GM13976 (cell line): ENCODE measurements at places on chromosomes 6 and 20.

GRCh38 chr20:58008413-58008812 lies 220.0 kb downstream of the ANKRD60 start:
- no peak for DNase-seq

DNA sequence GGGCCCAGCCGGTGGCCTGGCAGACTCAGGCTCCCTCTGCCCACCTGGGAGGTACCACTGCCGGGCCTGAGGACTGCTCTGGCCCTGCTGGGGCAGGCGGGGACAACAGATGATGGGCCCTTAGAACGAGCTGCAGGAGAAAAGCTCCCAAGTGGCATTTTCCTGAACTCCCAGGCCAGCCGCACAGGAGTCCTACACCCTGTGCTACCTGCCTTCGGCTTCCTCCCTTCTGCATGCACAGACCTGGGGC lies 41.3 kb downstream of the DSTN start:
- DNase-seq, result no peak

- DNase-seq, result peak; percentile 16
These were observed 103.0 kb downstream of the DLL1 start for GRCh38 chr6:170187669-170188566.

DNA sequence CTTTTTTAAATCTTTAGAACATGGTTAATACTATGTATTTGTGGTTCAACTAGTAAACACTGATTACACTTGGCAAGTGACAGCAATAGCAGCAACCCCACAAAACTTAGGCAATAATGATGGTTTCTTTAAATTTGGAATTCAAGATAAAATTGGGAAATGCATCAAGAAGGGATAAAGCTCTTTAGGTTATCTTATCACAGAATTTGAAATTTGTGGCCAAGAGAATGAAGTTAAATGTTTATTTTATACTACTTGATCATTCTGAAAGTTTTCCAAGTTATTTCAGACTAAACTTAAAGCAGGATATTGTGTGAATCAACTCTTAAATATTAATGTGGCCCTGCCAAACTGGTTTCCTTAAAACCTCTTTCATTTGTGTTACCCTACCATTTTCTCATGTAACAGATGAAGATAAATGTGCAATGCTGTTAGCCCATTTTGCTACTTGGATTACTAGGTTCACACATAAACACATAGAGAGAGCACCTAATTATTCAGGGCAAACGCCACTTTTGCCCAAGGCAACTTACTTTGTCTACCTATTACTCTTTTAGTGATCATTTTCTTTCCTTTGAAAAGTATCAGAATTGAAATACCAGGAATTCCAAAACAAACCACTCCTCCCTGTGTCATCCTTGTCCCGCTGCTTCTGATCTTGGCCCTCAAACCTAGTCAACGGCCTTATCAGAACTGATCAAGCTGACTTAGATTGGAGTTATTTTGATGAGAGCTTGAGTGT lies 186.7 kb upstream of the TENT5A start:
- DNase-seq, result no peak

GRCh38 chr6:44725070-44725469 lies 337.6 kb downstream of the CDC5L start:
- DNase-seq, result no peak

- DNase-seq, result no peak
These were observed 75.5 kb downstream of the SYCP2 start for GRCh38 chr20:59857966-59858365.

DNA sequence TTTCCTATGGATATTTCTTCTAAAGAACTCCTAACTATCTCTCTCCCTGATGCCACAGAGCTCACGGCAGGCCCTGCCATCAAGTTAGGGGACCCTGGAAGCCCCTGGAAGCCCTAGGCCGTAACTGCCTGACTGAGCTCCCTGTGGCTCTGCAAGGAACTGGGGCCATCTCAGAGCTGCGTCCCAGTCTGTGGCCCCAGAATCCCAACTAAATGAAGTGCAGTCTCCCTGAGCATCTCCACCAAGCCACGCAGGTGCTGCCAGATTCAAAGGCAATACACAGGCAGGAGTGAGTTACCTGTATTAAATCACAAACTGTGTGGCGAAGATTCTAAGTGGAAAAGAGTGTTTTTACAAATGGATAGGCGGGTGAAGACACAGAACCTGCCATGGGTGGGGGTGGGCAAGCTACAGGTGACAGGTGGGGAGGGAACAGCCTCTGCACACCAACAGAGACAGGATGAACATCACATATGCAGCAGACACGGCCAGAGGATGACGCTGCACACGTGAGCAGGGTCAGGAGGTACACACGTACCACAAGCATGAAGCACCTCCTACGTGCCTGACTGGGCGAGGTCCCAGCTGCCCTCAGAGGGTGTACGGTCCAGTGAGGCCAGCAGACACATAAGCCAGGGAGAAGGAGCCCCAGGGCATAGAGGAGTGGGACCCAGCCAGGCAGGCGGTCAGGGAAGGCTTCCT lies 358.5 kb downstream of the ZFAND3 start:
- DNase-seq, result no peak

DNA sequence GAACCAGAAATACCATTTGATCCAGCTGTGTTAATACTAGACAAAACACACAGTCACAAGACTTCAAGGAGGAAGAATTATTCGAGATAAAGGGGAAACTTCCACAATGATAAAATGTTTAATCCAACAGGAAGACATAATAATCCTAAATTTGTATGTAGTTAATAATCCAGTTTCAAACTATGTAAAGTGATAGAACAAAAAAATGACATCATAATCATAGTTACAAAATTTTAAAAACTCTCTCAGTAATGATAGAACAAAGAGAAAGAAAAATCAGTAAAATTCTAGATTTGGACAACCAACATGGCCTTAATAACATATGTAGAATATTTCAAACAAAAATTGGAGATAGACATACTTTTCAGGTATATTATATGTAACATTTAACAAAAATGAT lies 38.9 kb downstream of the LINC00237 start:
- no peak for DNase-seq

- DNase-seq, result no peak
These were observed 145.8 kb downstream of the SAMD5 start for GRCh38 chr6:147654103-147654845.

DNA sequence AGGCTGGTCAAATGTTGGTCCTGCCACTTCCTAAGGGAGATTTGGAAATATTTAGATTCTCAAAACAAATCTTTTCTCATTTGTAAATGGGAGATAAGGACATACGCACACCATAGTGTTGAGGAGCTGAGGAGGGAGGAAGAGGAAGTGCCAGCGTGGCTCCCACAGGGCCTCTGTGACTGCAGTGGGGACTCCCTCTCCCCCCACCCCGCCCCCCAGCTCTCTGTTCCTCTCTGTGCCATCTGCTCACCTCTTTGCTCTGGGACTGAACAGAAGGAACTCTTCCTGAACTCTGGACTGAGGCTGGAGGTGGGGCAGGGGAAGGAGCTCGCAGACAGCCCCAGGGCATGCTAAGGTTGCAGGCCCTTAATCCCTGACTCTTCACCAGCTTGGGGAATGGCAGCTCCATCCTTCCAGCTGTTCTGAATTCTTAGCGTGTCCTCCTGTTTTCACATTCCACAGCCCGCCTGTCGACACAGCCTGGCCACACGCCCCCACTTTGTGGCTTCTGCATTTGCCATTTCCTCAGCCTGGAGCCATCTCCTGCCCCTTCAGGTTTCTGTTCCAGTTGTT lies 11.4 kb downstream of the DDX27 start:
- no peak for DNase-seq

DNA sequence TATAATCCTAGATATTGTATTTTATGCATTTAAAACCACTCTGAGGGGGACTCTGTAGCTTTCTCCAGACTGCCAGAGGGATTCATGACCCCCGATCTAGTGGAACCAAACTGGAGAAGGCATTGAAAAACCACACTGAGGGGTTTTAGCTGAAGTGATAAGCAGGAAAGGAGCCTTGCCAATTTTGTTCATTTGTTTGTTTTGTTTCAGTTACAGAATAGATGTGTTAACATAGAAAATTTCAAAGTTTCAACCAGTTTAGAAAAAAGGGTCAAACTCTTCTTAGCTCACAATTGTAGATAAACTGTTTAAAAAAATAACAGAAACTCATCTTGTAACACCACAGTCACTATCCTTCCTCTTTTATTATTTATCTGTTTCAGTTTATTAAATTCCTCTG lies 19.8 kb downstream of the TAB2 start:
- no peak for DNase-seq

DNA sequence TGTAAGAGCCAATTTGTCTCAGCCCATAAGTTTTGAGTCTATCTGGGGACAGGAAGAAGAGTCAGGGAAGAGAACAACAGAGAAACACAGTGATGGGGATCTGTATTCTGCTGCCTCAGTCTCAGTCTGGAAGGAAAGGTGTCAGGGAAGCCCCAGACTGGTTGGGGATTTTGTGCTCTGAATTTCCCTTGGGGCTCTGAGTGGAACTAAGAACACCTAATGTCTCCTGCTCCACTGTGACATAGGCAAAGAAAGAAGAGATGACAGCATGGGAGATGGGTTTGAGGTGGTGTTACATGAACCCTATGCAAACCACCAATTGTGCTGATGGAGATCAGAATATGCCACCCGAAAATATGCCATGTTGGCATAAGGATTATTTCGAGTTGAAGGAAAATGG lies 139.5 kb upstream of the MYLIP start:
- DNase-seq, result peak; percentile 50

DNA sequence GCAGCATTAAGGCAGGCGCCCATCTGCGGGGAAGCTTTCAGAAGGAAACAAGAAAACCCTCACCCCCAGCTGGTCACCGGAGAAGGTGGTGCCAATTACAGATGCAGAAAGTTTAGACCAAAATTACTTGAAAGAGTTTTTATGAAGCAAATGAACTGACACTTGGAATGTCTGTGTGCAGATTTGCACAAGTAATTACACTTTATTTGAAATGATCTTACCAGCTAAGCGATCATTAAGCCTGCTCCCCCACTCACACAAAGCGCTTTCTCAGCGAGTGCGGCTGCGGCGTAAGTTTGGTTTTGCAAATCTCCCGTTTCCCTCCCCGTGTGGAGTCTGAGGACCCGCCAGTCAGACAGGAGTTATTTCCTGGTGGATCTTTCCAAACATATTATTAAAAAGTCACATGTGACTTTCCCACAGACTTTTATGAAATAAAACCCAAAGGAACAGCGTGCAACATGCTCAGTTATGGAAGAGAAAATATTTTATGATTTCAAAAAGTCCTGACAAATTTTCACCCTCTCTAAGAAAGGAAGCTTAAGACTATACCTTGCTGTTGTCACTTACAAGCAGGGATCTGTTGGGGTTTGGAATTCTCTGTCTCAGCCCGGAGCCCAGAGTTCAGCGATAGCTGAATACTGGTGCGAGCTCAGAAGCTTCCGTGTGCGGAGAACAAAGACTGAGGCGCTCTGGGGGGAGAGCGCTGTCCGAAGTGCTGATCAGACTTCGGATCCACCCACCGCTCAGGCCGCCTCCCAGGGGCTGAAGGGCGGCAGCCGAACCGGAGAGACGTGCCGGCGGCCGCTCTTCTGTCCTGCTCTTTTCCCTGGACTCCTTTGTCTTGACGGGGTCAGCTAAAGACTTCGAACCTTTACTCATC lies 2.7 kb upstream of the MYT1 start:
- peak; percentile 76 for DNase-seq

DNA sequence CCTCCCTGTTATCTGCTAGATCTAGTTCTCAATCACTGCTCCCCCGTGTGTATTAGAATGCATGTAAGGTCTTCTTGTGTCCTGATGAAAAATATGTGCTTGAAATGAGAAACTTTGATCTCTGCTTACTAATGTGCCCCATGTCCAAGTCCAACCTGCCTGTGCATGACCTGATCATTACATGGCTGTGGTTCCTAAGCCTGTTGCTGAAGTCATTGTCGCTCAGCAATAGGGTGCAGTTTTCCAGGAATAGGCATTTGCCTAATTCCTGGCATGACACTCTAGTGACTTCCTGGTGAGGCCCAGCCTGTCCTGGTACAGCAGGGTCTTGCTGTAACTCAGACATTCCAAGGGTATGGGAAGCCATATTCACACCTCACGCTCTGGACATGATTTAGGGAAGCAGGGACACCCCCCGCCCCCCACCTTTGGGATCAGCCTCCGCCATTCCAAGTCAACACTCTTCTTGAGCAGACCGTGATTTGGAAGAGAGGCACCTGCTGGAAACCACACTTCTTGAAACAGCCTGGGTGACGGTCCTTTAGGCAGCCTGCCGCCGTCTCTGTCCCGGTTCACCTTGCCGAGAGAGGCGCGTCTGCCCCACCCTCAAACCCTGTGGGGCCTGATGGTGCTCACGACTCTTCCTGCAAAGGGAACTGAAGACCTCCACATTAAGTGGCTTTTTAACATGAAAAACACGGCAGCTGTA lies 73.4 kb downstream of the PTPN1 start:
- DNase-seq, result no peak

DNA sequence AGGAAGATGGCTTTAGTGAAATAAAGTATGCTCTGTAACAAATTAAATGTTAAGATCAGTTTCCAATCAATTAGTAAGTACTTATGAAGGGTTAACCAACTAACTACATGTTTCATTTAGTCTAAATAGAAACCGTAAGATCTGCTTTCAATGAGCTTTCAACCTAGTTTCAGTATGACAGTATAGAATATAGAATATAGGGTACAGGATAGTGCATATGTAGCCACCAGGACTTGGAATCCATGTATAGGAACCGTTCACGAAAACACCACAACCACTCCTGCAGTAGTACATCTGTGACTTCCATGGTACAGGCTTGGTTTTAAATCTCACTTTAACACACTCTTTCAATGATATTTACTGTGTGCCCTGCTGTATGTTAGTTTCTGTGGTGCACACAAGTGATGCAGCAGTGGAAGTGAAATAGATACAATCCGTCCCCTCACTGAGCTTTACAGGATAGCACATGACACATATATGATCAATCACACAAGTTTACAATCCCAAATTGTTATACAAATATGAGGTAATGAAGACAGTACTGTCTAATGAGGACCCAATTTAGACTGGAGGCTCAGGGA lies 479.7 kb upstream of the MARCKS start:
- DNase-seq, result no peak

DNA sequence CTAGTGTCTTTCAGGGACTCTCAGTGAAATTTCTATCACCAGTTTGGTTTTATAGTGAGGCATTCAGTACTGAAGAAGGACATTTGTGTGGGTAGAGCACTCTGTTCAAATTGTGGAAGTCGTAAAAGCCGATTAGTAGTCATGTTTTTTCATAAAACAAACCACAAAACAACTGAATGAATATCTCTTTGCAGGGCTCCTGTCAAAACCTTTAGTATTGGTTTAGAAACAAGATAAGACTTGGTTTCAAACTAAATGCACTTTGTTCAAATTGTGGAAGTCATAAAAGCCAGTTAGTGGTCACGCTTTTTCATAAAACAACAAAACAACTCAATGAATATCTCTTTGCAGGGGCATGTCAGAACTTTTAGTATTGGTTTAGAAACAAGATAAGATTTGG lies 23.8 kb downstream of the ADGRF4 start:
- peak; percentile 38 for DNase-seq
